ENCODE measurements at places on chromosomes 3 and 15.

GRCh38 chr15:61828008-61828407, 232.2 kb downstream of the VPS13C start:
- no peak for DNase-seq

- DNase-seq = no peak
These were observed 113.9 kb downstream of the LSAMP start for GRCh38 chr3:116331380-116331779.

DNA sequence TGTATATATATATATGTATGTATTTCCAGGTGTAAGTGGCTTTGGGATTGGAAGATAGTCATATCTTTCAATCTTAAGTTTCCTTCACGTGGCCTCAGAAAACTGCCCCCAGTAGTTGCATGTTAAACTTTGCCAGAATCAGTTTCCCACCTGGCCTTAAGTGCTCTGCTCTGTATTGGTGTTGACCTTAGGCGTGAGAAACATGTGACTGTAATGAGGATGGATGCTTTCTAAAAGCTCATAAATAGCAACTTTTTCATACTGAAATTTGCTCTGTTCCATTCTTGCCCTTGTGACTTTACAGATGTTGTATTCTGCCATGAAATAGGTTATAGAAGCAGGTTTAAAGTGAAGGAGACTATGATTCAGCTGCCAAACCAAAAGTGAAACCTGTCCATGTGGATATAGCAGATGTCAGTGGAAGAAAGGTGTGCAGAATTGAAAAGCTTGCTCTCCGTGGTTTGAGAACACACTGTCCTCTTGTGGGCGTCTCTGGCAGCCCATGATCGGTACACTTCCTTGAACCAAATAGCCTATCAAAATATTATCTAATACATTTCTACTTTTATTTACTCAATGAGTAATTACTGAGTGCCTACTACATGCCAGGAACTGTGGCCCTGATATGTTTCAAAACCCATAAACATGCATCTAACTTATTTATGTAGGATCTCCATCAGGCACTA, 15.8 kb downstream of the SCG5 start:
- DNase-seq = no peak

- no peak for DNase-seq
These were observed 152.3 kb upstream of the LRRN1 start for GRCh38 chr3:3646934-3647333.

- no peak for DNase-seq
These were observed 210.7 kb downstream of the SSR3 start for GRCh38 chr3:156344215-156344614.

- no peak for DNase-seq
These were observed 109.5 kb upstream of the IL12A start for GRCh38 chr3:159879146-159879545.

DNA sequence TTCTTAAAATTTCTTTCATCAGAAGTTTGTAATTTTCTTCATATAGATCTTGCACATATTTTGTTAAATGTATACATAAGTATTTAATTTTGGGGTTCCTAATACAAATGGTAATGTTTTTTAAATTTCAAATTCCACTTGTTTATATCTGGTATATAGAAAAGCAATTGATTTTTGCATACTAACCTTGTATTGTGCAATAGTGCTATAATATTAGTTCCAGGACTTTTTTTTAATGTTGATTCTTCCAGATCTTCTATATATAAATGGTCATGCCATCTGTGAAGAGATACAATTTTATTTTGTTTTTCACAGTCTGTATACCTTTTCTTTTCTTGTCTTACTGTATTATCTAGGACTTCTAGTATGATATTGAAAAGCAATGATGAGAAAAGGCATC, 665.0 kb downstream of the OTOL1 start:
- no peak for DNase-seq

GRCh38 chr3:172595664-172596393, 72.6 kb upstream of the TNFSF10 start:
- DNase-seq = peak; percentile 43

DNA sequence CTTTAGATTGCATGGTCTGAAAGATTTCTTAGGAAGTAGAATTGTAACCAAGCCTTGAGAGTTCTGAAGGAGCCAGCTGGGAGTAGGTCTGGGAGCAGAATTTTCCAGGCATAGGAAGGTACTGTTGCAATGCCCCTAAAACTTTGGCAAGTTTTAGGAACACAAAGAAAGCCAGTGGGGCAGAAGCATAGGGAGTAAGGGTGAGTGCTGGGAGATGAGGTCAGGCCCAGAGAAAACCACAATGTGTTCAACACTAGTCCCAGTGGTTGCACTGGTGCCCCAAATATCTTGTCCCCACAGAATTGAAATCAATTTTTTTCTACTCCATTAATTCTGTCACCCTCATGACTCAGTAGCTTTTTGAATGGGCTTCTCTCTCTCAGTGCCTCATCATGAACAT, 120.7 kb upstream of the GALNT15 start:
- DNase-seq = no peak

GRCh38 chr3:109924196-109924595, 586.9 kb upstream of the DPPA4 start:
- DNase-seq = no peak

GRCh38 chr3:42906070-42906847, at the start of gene ZNF662:
ZNF662 (plus strand) TSS chr3:42906142; CDS start chr3:42908115, 1,973 bp downstream.
- no peak for DNase-seq

GRCh38 chr15:68196445-68197169, 8.5 kb downstream of the CALML4 start:
- DNase-seq = no peak
